ENCODE measurements at places on chromosomes 7 and 10.

DNA sequence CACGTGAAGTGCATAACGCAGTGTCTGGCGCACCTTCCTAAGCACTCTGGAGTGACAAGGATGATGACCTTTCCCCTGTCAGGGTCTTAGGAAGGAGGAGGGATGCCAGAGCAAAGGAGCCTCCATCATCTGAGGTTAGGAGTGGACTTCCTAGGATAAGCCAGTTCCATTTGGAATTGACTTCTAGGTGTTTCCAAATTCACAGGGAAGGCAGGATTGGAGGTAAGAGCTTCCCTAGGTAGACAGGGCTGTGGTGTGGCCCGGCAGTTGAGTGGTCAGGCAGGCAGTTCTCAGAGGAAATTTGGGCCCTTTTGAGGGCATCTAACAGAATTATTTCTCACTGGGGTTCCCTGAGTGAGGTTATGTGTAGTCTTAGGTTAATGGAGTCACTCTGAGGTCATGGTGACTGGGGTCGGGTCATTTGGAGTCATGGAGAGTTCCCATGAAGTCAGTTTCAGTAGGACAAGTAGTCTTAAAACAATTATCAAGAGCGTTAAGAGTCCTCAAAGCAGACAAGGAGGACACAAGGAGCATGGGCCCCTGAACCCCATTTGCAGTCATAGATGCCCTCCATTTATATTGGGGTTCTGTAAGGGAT lies 8.2 kb downstream of the PPIF start:
- no peak for DNase-seq

DNA sequence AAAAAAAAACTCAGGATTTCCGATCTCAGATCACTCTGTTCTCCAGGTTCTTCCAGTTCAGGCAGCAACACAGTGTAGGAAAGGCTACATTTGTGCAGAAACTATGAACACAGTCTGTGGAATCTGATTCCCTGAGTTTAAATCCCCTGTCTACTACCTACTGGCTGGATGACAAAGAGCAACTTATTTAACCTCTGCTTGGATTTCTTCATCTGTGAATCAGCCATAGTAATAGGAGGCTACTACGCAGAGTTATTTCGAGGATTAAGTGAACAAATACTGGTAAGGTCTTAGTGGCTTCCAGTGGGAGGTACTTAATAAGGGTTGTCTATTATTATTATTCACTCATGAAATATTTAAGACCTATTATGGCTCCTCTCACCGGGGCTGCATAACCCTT lies 44.3 kb upstream of the PDCD4 start:
- no peak for DNase-seq

DNA sequence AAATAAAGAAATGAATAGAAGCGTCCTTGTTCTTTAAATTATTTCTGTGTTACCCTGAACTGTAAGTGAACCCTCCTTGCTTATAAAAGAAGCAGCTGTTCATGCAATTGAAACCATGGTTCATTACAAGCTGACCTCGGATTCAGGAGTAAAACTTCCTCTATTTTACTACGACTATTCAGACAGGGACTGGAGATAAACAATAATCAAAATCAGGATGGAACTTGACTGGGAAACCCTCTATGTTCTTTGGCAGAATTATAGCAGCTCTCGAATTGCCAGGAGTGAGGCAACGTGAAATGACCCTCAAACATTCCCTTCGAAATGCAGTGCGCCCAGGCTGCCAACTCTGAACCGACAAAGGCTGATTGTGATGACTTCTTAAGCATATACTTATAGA lies 172.1 kb downstream of the CYP26A1 start:
- DNase-seq = no peak

- peak; percentile 90 for DNase-seq
These were observed 70.5 kb downstream of the ADCYAP1R1 start for GRCh38 chr7:31122649-31123058.

- DNase-seq = no peak
These were observed 189.0 kb upstream of the GRM3 start for GRCh38 chr7:86454753-86455152.

GRCh38 chr10:118865998-118866693 lies 111.4 kb upstream of the CACUL1 start:
- DNase-seq = no peak

Measured in NAMALWA (cell line).